Stimulated activated CD4-positive, alpha-beta T cell treated with anti-CD3 and anti-CD28 coated beads, Interleukin-1b, Interleukin-23, amount 100 ng/mL, for 1 hour (primary cell): ENCODE measurements at places on chromosomes 2 and 18.

GRCh38 chr2:172655091-172655837, 80.4 kb upstream of the RAPGEF4 start:
- no peak for DNase-seq

DNA sequence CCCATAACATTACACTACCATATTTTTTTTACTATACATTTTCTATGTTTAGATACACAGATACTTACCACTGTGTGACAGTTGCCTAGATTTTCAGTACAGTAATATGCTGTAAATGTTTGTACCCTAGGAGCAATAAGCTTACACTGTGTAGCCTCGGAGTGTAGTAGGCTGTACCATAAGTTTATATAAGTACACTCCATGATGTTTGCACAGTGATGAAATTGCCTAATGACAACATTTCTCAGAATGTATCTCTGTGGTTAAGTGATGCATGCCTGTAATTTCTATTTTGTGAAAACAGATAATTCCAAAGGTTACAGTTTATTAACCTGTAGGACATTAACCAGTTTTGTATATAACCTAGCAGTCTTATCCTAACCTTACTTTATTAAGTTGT, 128.1 kb upstream of the RBMS1 start:
- DNase-seq = no peak

DNA sequence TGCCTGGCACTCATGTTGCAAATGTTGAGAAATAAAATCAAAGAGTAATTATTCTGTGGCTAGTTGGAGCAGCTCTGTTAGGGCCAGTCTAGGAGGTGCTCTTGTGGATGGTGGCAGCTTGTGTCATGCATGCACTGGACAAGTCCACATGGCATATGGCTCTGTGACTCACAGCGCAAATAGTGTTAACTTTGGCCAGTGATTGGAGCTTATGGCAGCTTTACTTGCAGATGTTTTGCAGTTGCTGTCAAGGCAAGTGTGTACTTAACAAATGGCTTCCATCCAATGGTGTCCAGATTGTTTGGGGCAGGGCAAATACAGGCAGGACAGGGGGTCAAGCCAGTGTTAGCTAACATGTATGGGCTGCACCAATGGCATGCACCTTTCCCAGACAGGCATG, 26.1 kb upstream of the TMX3 start:
- no peak for DNase-seq

- DNase-seq = no peak
Observed at GRCh38 chr2:62489162-62489561, 16.8 kb downstream of the TMEM17 start.

GRCh38 chr18:292271-292670, 24.4 kb upstream of the THOC1 start:
- no peak for DNase-seq

- DNase-seq = no peak
Observed at GRCh38 chr2:24457696-24458386, 33.2 kb upstream of the NCOA1 start.

DNA sequence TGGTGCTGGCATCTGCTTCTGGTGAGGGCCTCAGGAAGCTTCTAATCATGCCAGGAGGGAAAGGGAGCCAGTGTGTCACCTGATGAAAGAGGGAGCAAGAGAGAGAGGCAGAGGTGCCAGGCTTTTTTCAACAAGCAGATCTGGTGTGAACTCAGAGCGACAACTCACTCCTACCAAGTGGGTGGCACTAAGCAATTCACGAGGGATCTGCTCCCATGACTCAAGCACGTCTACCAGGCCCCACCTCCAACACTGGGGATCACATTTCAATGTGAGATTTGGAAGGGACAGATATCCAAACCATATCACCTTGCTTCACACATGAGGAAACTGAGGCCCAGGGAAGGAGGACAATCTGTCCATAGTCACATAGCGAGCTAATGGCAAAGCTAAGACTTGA, 19.1 kb downstream of the FABP1 start:
- DNase-seq = no peak

DNA sequence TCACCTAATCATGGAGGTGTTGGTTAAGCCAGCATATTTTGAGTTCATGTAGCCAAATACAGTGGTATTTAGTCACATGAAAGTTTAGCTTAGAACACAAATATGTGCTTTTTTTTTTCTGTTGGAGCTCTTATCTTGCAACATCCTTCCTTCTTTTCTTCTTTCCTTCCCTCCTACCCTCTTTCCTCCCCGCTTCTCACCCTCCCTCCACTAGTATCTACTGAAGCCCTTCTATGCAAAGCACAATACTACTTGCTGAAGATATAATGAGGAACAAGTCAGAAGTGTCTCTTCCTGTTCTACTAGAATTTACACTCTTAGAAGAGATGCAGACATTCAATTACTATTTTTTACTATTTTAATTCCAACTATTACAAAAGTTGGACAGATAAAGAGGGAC, 105.0 kb upstream of the ITGA4 start:
- DNase-seq = no peak

GRCh38 chr2:71896385-71897136, 251.1 kb downstream of the CYP26B1 start:
- no peak for DNase-seq

GRCh38 chr2:88331239-88331638, 121.3 kb downstream of the FOXI3 start:
- no peak for DNase-seq

GRCh38 chr18:75377258-75377657, 50.2 kb downstream of the SMIM21 start:
- no peak for DNase-seq

GRCh38 chr18:63237881-63238692, 81.5 kb downstream of the BCL2 start:
- no peak for DNase-seq

DNA sequence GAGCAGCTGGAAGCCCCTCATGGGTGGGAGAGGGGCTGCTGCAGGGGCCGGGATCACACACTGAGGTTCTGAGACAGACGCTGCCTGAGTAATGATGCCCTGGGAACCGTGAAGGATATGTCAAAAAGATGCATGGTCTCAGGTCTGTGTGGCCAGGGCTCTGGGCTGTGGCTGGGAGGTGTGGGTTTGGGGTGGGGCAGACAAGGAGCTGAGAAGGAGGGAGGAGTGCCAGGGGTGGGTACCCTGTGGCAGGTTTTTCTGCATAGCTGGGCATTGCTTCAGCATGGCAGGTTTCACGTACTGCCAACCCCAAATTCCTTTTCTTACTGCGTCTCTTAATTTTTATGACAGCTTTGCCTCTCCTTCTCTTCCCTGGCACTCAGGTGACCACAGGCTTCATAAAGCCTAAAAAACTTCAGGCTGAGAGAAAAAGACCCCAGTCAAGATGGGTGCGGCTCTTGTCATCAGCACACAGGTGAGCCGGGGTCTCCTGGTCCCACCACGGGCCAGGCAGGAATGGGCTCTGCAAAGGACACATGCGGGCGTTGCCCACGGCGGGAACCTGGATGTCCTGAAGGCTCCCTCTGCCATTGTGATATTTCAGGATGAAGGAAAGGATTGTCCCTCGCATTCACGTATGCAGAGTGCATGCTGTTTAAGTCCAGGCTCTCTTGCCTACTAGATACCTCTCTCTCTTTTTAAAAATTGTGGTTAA, 18.0 kb downstream of the MALL start:
- no peak for DNase-seq

GRCh38 chr18:3032721-3033120, 19.8 kb upstream of the LPIN2 start:
- DNase-seq = no peak

- no peak for DNase-seq
Observed at GRCh38 chr18:58792086-58792485, 72.6 kb upstream of the ZNF532 start.

GRCh38 chr18:79750980-79751571, 46.7 kb upstream of the KCNG2 start:
- no peak for DNase-seq

GRCh38 chr2:655626-656025, 21.6 kb downstream of the TMEM18 start:
- DNase-seq = no peak

GRCh38 chr2:205293559-205293958, 388.7 kb upstream of the NRP2 start:
- DNase-seq = no peak

DNA sequence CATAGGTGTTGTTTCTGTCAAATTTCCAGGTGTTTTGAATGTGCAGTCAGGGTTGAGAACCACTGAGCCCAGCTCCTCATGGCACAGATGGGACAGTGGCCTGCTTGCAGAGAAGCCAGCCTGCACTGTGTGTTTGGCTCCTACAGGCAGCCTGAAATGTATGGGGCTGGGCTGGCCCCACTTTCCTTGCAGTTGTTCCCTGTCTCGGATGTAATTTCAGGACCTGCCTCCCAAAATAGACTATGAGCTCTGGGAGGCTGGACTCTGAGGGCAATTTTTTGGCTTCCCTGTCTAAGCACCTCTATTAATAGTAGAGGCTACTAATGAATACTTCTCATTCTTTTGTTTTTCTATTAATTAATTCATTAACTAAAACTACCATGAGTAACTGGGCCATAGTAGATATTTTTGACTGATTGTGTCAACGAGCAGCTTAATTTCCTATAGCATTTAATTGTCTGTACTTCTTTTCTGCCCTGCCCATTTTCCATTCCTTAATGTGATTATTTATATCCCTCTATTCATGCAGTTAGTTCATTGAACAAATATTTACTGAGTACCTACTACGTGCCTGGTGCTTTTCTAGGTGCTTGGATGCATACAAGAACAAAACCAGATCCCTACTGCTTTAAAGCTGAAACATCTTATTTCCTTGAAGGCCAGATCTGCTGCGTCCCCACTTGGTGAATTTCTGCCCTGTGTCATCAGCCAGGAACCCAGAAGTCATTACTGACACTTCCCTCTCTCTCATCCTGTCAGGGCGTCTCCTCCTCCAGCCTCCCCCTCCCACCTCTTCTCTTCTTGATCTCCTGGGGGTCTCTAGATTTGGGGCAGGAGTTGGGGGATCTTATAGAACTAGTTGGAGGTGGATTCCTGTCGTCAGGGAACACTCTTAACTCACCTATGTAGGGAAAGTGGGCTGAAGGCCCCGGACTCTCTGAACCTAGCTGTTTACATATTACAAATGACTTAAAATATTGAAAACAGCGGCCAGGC, 16.3 kb downstream of the DYSF start:
- no peak for DNase-seq

DNA sequence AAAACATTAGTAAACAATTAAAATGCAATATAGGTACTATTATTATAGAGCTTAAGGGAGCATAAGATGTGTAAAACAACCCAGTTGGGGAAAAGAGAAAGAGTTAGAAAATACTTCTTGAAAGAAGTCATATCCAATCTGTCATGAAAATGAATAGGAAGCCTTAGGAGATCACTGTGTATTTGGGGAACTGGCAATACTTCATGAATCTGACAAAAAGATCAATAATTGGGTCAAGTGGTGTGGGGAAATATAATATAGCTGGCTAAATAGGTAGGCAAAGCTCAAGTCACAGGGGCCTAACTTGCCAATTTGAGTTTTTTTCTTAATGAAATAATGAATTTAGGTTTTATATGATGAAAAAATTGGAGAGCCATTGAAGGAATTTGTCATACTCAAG, 14.4 kb downstream of the DNAJC10 start:
- DNase-seq = no peak

DNA sequence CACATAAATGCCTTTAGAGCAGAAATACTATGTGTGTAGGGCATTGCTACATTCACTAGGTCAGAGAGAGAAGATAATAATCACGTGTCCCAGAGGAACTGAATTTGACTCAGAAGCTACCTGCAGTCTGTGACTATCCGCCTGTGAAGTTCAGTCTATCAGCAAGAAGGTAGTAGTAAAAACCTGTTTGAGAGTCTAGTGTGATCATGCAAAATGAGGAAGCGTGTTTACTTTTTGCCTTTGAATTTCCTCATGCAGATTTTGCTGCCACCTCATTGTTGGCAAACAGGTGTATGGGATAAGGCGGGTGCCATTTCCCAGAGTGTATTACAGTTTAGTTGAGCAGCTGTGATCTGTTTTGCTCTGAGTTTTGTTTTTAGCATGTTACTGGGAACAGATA, 403.9 kb upstream of the FANCL start:
- no peak for DNase-seq

GRCh38 chr18:57839942-57840381, 36.8 kb upstream of the ATP8B1 start:
- no peak for DNase-seq

- DNase-seq = no peak
Observed at GRCh38 chr2:44740678-44741077, 200.8 kb upstream of the SIX3 start.

DNA sequence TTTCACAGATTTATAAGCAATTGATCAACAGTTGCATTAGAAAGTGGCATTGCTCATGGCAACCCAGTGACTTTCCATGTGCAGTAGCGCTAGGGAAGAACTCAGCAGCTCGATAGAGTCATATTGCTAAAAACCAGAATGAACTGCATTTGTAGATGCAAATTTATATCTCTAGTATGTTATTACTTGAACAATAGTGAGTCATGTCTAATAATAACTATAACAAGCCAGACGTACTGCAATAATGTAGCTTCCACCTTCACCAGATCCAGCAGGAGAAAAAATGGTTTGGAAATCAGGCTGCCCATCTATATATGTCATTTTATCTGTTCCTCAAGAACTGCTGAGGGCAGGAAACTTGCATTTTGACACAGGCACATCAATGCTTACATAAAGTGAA, 66.5 kb upstream of the FIGN start:
- no peak for DNase-seq

- no peak for DNase-seq
Observed at GRCh38 chr2:129708221-129708967, 271.1 kb upstream of the RAB6C start.

DNA sequence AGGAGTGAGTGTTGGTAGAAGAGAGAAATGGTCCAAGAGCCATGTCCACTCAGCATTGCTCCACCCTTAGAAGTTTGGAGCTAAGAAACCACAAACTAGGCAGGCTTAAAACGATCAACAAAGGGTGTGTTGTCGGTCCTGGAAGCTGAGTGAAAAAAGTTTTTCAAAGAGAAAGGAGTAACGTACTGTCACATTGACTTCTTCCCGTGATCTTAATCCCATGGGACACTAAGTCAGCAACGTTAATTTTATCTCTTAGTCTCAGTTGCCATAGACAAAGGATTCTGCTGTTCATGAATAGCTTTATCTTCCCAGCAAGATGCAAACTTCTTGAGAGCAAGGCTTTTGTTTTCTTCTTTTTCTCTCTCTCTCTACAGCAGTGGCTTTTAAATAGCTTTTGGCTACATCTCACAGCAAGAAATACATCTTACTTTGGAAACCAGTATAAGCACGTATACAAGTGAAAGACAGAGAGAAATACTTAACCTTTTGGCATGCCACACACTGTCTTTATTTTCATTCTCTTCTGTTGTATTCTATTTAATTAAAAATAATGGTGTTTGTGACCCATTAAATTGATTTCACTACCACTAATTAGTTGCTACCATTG, 377.4 kb downstream of the TGIF1 start:
- no peak for DNase-seq

- DNase-seq = no peak
Observed at GRCh38 chr2:205868773-205869333, 186.6 kb downstream of the NRP2 start.

GRCh38 chr2:62455957-62456692, 49.9 kb downstream of the TMEM17 start:
- no peak for DNase-seq

GRCh38 chr2:12948961-12949353, 232.2 kb downstream of the TRIB2 start:
- no peak for DNase-seq

GRCh38 chr2:224257156-224257555, 144.8 kb downstream of the FAM124B start:
- no peak for DNase-seq
